ENCODE measurements at places on chromosomes 12 and 14.

DNA sequence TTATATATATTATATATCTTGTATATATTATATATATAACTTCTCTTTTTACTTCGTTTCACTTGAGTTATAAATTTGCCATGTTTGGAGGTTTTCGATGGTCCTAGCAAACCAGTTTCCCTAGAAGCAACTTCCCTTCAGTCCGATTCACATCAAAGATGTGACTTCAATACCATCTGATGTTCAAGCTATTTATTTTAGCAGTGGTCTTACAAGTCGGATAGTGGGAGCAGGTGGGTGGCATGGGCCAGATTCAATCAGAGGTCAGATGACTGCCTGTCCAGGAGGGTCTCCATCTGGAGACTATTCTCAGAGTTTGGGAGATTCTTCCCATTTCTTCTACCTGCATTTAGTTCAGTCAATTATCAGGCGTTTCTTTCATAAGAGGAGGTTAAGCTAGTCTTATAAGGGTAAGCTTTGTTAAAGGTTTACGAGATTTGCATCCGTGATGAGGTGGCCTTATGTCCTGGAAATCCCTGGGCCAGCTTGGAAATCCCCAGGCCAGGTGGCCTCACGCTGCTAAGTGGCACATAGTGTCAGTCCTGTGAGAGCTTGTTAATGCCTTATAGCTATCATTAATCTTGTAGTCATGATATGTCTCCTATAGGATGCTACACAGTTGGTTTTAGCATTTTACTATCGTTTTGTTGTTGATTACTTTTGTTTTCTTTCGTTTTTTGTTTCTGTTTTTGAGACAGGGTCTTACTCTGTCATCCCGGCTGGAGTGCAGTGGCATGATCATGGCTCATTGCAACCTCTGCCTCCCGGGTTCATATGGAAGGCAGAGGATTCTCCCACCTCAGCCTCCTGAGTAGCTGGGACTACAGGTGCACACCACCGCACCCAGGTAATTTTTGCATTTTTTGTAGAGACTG lies 145.8 kb downstream of the BICD1 start:
- DNase-seq, result no peak

- no peak for DNase-seq
Measured at GRCh38 chr12:71469258-71469750, 29.7 kb downstream of the LGR5 start.

DNA sequence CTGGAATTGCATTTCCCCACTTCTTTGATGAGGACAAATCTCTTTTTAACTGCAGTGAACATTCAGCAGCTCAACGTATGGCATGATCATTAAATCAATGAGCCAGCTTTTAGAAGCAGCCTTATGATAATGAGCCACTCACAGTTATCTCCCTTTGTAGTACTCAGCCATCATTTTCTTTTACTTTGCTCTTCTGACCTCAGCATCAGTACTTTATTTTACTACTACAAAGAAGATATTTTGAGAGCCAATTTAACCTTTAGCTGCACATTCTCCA lies 250.0 kb upstream of the CLEC14A start:
- DNase-seq, result no peak

DNA sequence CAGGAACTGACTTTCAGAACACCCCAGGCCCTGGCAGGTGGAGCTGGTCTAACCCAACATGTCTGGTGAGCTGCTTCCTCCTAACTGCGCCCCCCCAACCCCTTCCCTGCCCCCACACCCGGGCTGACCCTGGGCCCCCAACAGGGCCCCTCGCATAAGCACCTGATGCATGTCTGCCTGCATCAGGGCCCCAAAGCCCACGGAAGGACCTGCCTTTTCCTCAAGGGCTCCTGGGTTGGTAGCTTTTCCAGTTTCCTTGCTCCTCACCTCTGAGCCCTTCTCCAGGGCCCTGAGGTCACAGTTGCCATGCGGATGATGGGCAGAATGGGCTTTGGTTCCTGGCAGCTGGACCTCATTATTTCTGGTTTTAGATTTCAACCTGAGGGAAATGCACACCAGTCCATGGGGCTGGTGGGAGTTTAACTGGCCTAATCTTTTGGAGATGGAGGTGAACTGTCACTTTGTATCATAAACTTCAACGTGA lies 18.5 kb downstream of the TESC start:
- DNase-seq, result no peak

GRCh38 chr12:21336656-21337055 lies 1.9 kb upstream of the SLCO1A2 start:
- DNase-seq, result peak; percentile 93

GRCh38 chr12:5433081-5433844 lies 1.4 kb downstream of the NTF3 start:
- no peak for DNase-seq

DNA sequence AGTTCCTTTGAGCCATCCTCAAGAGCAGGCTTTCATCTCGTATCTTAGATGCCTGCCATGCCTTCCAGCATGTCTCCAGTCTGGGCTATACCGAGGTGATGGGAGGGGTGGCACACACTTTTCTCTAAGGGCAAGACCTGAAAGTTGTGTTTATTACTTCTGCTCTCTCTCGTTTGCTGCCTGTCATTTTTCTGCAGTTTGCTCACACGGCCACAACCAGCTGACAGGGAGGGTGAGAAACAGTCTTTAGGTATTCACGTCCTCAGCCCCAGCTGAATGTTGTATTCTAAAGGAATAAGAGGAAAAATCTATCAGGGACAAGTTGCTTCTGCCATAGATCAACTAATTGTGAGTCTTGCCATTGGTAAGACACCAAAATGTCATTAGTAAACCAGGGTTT lies 88.0 kb downstream of the TMTC2 start:
- no peak for DNase-seq

DNA sequence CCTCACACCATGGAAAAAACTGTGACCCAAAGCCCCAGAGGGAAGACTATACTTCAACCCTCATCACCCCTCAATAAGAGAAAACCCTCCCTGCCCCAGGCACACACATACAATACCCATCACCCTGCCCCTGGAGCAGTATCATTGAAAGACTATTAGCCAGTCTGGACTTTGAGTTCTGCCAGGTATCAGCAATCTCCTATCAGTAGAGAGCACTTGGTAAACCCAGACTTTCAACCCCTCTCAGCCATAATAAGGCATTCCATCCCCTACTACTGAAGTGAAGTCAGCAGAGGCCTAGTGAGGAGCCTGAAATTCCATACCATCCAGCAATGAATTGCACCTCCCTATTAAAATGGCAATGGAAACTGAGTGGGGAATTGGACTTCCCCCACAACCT lies 16.4 kb upstream of the PRKD1 start:
- DNase-seq, result no peak

GRCh38 chr12:19110221-19110940 lies 19.2 kb upstream of the PLEKHA5 start:
- DNase-seq, result no peak

All from globus pallidus (tissue), 1 donor.